ENCODE measurements at places on chromosomes 4 and X.

GRCh38 chr4:110106931-110107296, 91.5 kb downstream of the ELOVL6 start:
- no peak for DNase-seq

- peak; percentile 0 for DNase-seq
These were observed 460.8 kb downstream of the SLITRK2 start for GRCh38 chrX:146278381-146278780.

DNA sequence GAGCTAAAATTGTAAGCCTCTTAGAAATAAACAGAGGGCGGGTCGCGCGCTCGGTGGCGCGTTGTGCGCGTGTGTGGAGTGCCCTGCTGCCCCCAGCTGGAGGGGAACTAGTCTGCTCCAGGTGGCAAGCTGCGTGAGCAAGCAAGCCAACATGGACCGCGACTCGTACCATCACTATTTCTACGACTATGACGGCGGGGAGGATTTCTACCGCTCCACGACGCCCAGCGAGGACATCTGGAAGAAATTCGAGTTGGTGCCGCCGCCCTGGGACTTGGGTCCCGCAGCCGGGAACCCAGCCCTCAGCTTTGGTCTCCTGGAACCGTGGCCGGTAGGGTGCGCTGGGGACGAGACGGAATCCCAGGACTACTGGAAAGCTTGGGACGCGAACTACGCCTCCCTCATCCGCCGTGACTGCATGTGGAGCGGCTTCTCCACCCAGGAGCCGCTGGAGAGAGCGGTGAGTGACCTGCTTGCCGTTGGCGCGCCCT, 66.1 kb downstream of the DNAAF6 start:
- DNase-seq, result peak; percentile 26

DNA sequence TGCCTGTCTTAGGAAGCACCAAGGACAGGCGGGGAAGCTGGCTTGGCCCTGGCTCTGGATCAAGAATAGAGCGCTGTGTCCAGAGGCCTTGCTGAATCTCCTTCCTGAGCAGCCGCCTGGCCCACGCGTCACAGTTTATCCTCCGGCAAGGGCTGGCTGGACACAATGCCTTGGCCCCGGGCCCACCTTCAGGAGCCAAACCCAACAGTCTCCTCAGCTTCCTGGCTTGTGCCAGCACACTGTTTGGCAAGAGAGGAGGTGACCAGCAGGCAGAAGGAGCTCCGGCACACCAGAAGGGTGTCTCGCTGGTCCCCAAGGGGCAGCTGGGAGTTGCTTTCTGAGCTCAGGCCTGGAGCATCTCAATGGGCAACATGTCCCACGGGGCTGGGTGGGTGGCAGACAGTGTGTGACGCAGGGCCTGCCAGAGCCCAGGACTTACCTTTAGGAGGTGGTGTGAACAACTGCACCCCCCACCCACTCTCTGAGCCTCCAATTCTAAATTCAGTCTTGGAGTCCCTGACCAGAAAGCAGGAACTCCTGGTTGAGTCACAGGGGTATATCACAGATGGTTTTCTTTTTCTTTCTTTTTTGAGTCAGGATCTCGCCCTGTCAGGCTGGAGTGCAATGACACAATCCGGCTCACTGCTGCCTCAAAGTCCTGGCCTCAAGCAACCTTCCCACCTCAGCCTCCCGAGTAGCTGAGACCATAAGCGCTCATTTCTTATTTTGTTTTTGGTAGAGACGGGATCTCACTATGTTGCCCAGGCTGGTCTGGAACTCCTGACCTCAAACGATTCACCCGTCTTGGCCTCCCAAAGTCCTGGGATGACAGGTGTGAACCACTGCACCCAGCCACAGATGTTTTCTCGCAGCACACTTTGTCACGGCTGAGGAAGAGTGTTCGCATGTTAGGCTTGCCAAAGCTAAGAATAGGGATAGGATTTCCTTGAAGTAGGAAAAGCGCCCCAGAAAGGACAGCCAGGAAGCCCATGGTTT, 361.2 kb downstream of the BCOR start:
- no peak for DNase-seq

GRCh38 chrX:6505960-6506359, 29.0 kb downstream of the VCX3A start:
- DNase-seq, result no peak

GRCh38 chrX:24877854-24878650, 137.7 kb downstream of the ARX start:
- DNase-seq, result no peak

- peak; percentile 27 for DNase-seq
These were observed 151.8 kb downstream of the CCNG2 start for GRCh38 chr4:77308843-77309242.

GRCh38 chr4:14400307-14400706, 602.0 kb upstream of the CPEB2 start:
- DNase-seq, result no peak

- DNase-seq, result peak; percentile 53
These were observed 29.1 kb upstream of the ANAPC4 start for GRCh38 chr4:25347971-25348370.

DNA sequence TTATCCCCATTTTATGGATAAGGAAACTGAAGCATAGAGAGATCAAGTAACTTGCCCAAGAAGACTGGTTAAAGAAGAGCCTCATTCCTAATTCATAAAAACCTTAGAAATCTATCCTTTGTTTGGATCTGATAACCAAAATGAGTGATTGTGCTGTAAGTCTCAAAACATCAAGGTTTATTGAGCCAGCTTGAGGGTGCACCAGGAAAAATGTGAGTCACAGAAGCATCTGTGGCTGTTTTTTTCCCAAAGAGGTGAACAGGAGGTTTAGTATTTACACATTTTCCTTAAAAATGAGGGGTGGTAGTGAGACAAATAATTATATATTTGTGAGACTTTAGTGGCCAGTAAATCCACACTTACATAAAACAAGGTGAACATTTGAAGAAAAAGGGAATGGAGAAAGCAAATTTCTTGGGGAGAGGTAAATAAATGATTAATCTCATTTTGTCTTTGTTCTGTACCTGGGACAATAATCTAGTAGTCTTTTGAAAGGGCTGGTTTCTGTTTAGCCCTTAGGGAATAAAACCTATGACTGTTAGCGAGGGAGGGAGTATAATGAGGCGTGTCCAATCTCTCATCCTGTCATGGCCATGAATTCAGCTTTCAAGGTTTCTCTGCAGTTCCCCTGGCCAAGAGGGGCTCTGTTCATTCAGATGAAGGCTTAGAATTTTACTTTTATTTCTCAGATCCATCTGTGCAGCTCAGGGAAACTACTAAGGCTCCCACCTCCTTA, 12.2 kb upstream of the FMR1 start:
- no peak for DNase-seq

- no peak for DNase-seq
These were observed 23.1 kb downstream of the SEL1L3 start for GRCh38 chr4:25839687-25840086.

DNA sequence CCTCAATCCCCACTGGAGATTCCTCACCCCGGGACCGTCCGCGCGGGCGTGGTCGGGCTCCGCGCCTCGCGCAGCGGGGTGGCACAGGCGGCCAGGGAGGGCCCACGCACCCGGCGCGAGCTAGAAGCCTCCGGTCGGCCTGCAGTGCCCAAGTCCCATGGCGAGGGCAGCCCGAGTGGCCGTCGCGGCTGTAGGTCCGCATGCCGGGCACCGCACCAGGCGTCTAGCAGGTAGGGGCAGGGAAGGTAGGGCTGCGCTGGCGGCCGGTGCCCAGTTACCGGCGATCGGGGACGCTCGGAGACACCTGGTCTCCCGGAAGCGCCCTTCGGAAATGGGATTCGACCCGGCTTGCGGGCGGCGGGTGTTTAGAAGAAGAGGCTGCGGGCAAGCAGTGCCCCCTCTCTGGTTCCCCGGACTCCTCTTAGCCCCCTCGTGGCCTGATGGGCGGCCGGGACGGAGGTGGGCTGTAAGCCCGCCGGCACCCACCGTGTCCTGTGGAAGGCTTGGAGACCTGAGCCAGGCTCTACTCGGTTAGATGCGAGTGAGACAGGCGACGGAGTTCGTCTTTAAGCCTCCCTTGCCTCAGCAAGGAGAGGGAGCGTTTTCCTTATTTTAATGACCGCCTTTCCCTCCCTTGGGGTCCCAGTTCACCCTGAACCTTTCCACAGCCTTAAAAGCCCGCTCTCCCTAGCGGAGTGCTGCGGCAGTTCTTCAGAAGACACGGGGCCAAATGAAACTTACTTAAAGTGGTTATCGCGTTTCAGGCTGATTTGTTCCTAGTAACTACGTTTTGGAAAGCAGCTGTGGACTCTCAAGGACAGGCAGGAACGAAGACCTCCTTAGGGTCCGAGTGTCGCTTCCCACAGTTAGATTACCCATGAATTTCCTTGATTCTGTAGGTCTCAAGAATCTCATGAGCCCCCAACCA, 821 bp downstream of the SLITRK2 start:
- DNase-seq, result no peak

DNA sequence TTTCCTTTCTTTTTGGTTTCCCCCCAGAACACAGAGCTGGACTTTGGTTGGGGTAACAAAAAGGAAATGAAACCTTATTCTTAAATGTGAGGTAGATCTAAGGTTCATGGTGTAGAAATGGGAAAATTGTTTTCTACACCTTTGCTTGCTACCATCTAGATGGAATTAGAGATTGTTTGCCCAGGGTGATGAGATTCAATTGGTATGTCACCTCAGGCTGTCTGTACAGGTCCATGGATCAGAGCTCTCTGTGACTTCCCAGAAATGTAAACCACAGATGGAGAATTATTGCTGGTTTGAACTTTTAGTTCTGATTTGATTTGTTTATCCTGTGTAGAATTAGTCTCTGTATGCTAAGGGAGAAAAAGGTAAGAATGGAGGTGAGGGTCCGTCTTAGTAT, 146.7 kb downstream of the PCDH7 start:
- DNase-seq, result no peak

GRCh38 chr4:184937745-184938144, 80.5 kb upstream of the HELT start:
- no peak for DNase-seq

DNA sequence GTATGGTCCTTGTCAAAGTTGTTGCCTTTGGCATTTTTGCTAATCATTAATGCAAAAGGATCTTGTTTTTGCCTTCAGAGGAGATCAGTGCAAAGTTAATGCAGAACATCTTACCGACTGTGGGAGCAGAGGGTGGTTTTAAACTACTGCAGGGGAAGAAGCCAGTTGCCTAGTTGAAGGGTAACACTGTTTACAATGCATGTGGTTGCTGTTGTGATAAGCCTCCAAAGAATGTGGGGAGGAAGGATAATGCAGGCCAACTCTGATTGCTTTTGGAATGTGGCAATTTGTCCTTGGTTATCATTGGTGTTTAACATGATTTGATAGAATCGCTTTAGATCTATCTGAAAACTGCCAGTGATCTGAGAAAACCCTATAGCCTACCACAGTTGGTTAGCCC, 204.3 kb upstream of the TLL1 start:
- DNase-seq, result no peak

DNA sequence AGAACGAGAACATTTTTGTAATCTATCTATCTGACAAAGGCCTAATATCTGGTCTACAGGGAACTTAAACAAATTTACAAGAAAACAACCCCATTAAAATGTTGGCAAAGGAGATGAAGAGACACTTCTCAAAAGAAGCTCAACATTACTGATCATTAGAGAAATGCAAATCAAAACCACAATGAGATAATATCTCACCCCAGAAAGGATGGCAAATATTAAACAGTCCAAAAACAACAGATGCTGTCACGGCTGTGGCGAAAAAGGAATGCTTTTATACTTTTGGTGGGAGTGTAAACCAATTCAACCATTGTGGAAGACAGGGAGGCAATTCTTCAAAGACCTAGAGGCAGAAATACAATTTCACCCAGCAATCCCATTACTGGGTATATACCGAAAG, 2284.8 kb downstream of the ARAP2 start:
- DNase-seq, result no peak

DNA sequence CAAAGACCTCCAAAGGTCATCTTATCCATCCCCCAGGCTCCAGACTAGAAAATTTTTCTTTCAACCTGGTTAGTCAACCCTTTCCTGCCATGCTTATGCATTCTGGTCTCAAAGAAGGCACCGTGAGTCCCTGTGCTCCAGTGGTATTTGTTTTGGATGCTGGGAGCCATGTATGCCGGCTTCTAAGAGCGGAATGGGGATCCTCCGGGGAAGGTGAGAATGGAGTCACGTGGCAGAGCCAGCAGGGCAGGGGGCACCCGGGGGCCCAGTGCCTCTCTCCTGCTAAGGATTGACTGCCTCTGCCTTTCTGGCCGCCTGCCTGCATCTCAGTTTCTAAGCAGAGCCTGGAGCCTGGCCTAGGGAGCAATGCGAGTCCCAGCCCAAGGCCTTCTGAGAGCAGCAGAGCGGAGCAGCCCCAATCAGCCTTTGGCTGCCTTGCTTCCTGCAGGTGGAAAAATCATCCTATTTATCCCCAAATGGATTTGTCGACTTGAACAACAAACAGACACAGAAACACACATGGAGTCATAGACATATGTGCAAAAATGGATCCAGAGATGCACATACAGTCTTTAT, 141.0 kb downstream of the PJA1 start:
- no peak for DNase-seq

DNA sequence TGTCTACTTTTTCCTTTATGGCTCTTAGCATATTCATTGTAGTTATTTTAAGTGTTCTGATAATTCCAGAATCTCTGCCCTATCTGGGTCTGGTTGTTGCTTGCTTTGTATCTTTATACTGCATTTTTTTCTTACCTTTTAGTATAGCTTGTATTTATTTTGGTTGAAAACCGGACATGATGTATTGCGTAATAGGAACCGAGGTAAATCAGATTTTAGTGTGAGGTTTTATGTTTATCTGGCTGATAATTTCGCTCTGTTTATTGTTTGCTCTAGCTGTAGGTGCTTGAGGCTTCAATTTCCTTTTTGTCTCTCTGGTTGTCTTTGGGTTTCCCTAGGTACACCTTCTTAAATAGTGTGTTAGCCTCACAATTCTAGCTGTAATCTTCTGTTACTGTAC, 263.8 kb upstream of the LCORL start:
- no peak for DNase-seq

DNA sequence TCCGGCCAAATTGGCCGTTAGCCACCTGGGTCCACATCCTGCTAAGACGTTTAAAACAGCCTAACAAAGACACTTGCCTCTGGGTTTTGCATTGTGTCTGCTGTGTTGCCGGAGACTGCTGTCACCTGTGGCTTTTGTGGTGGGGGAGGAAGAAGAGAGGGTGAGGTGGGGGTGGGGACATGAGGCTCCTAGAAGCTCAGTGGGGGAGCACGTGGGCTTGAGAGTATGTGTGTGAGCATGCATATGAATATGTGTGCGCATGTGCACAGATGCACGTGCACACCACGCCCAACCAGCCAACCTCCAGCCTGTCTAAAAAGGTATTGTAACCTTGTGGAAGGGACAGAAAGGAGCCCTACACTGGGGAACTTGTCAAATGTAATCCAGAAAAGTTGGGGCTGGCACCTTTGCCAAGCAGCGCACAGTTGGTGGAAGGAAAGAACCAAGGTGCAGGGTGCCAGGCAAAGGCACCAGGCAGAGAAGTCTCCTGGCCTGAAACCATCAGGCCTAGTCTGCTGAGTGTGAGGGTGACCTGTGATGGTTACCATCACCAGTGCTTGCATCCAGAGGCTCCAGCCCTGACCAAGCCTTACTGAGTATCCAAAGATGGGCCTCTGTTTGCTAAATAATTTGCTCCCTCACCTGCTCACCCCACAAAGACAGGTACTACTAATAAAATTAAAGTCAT, 10.1 kb upstream of the SASH3 start:
- DNase-seq, result no peak

GRCh38 chr4:138223231-138223910, 18.8 kb downstream of the SLC7A11 start:
- DNase-seq, result no peak

- no peak for DNase-seq
These were observed 4.1 kb downstream of the ABCB7 start for GRCh38 chrX:75151827-75152592.
